ENCODE measurements at places on chromosomes 4 and X.
A peak's percentile ranks its signal among the peaks of the same experiment; 100 is the strongest.

DNA sequence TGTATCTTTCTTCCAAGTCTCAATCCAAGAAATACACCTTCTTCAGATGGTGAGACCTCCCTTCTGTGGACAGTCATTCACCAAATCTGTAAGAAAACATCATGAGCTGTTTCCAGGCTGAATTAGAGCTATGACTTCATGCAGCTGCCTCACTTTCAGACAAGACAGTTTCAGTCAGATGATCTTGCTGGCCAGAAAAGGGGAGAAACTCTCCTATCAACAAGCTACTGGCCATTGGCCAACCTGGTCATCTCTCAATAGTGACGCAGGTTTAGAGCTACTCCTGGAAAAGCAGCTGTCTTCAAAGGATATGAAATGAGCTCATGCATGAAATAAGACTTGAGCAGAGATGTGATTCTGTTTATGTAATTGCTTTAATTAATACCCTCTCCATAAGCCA, 69.6 kb upstream of the NDP start:
- DNase-seq, result no peak

DNA sequence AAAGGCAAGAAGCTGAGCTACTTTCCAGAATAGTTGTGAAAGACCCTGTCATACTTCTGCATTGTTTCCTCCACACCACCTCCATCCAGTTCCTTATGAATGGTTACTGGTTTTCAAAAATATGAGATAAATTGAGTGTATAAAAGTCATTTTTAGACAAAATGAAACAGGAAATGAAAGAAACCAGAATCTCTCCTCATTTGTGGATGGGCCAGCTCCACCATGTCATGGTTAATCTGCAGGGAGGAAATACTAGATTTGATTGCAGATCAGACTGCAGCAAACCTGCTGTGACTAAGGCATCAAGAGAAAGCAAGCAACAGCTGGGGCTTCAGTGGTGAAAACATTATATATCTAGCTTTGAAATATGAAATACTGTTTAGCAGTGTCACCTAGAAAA, 23.8 kb downstream of the F9 start:
- no peak for DNase-seq

DNA sequence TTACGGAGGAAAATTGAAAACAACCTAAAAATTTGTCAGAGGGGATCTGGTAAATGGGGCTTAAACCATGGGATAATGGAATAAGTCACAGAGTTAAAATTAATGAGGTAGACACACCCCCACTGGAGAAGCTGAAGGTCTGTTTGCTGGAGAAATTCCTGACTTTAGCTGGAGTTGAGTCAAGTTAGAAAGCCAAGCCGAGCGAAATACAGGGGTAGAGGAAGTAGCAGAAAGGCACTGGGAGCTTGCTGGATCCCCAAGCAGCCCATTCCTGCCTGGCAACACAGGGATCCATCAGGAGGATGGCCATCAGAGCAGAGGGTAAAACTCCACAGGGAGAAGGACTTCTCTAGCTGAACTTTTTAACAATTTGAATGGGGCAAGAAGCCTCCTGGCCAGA, 163.8 kb downstream of the ATRX start:
- DNase-seq, result no peak

- peak; percentile 21 for DNase-seq
Observed at GRCh38 chrX:74931214-74931613, 6.0 kb upstream of the NEXMIF start.

- DNase-seq, result no peak
Observed at GRCh38 chrX:34659575-34659974, 2.5 kb upstream of the TMEM47 start.

DNA sequence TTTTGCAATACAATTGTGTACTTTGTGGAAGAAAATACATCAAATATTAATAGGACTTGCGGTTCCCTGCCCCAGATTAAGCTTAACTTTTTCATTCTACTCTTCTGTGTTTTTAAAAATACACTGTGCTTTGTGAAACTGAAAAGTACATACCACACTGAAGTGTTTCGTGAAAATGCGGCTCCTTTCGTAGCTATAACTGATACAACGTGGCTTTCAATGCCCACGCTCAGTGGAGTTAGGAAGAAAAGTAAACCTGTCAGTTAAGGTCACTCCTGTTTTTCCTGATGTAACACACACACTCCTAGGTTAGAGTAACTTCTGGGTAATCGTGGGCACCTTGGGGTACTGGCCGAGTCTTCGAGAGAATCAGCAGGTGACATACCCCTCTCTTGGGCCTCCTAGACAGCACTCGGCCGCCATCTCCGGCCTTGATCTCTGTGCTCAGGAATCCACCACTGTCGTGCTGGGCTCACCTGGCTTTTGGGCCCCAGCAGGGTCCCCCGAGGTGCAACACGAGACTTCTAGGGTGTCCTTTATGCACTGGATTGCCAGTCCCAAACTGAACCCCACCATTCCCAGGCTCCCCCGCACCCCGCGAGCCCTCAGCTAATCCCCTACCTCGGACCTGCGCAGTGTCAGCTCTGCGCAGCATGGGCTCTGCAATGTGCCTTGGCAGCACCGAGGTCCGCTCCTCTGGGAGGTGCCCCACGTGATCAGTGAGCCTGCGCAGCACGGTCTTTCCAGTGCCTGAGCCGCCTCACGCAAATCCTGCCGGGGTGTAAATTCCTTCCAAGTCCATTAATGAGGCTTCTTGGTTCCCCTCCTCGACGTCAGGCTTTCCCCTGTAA, 162.6 kb upstream of the INTU start:
- no peak for DNase-seq

DNA sequence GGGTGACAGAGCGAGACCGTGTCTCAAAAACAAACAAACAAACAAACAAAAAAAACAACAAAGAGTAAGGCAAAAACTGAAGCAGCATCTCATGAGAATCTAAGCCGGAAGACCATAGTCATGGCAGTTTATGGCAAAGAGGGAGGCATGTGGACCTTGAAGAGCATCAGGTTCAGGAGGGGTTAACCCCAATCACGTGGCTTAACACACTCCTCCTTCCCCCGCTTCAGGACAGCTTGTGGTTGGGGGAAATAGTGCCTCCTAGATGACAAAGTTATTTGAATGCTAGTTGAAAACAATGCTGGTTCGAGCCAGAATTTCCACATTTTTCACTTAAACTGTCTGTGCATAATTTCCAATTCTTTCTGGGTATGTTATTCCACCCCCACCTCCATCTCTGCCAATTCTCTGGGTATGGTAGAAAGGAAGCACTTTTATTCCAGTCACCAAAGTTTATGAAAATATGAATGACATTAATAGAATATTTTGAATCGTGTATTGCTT, 11.7 kb upstream of the MAP7D3 start:
- DNase-seq, result no peak

- DNase-seq, result no peak
Observed at GRCh38 chrX:46643636-46644035, 70.1 kb downstream of the CHST7 start.

GRCh38 chrX:149491812-149492211, 13.3 kb downstream of the IDS start:
- no peak for DNase-seq

DNA sequence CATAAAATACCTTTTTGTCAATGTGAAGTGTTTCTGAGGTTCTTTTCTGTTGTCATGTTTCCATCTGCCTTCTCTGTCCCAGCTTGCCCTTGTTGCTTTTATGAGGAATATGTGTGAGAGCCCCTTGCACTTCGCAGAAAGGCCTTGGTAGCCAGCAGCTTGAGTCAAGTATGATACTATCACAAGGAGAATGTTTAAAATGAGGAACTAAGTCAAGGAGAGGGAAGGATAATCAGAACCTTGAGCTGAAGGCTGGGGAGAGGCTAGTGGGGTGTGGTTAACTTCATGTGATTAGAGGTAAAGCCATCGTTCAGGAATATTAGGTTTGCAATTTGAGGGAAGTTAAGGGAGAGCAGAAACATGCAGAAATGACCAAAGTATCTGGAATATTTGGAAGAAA, 12.7 kb downstream of the PGK1 start:
- DNase-seq, result no peak

- no peak for DNase-seq
Observed at GRCh38 chr4:53538756-53539155, 52.5 kb downstream of the LNX1 start.

GRCh38 chr4:8656185-8656517, 63.6 kb downstream of the CPZ start:
- DNase-seq, result no peak

GRCh38 chrX:18448416-18448815, 23.0 kb downstream of the CDKL5 start:
- no peak for DNase-seq

GRCh38 chrX:13471269-13471668, 98.1 kb upstream of the EGFL6 start:
- no peak for DNase-seq

DNA sequence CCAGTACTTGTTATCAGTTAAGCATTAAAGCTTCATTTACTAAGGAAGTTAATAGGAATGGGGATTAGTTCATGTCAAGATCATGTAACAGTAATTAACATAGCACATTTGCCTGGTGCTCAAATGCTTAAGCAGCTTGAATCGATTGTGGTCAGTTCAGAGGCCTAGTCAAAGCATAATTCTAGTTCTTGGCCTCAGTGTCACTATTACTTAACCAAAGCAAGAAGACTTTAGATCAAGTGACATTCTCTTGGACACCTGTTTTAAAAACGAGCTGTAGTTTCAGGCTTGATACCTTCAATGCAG, 115.2 kb upstream of the BMPR1B start:
- no peak for DNase-seq

- DNase-seq, result no peak
Observed at GRCh38 chr4:152831416-152831815, 51.7 kb downstream of the ARFIP1 start.

- DNase-seq, result no peak
Observed at GRCh38 chr4:81606801-81607501, 135.2 kb upstream of the RASGEF1B start.

GRCh38 chr4:153683763-153684181, 308 bp upstream of the TLR2 start:
- DNase-seq, result no peak

- DNase-seq, result no peak
Observed at GRCh38 chr4:101348367-101348827, 1.1 kb upstream of the PPP3CA start.

DNA sequence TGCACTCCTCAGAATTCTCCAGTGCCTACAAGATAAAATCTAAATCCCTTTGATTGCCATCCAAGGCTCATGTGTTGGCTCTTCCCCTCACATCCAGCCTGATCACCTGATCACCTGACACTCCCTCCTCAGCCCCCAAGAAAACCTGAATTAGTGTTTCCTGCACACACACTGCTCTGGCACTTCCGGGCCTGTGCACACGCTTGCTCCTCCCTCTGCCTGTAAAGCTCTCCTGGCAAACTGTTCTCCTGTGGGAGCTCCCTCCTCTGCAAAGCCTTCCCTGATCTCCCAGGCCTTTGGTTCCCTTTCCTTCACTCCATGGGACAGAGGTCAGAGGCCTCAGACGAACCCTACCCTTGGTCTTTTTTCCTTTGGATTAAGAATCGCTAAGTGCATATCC, 19.9 kb downstream of the PHKA2 start:
- DNase-seq, result no peak

DNA sequence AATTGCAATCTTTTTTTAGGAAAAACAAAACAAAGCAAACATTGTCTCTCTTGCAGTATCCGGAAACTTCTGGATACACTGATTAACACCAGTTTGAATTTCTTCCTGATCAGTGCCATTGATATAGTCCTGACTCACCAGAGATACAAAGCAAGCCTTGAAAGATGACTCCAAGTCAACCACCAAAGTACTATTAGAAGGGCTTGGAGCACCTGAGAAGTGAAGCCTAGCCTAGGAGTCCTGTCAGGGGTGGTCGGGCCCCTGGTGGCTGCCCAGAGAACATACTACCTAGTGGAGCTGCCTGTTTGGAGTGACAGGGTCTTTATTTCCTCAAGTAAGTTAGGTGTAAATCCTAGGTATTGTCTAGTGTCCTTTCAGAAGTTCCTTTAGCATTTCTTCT, 593.2 kb downstream of the ZNF674 start:
- no peak for DNase-seq

DNA sequence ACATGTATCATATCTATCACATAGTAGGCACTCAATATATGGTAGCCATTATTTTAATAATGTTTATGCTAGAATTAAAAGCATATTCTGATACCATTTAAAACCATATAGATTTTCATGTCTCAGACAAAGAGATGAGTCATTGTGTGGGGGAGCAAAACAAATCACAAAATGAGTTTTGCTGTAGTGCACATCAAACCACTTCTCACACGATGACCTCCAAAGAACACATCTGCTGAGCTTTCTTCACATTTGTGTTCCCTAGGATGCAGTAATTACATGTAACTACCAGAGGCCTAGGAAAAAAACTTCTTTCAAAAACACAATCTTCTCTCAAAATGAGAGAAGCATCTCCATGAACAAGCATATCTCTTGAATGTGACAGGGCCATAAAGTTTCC, 56.1 kb upstream of the BRS3 start:
- DNase-seq, result no peak

GRCh38 chr4:113162089-113162488, 112.6 kb downstream of the ANK2 start:
- DNase-seq, result no peak

DNA sequence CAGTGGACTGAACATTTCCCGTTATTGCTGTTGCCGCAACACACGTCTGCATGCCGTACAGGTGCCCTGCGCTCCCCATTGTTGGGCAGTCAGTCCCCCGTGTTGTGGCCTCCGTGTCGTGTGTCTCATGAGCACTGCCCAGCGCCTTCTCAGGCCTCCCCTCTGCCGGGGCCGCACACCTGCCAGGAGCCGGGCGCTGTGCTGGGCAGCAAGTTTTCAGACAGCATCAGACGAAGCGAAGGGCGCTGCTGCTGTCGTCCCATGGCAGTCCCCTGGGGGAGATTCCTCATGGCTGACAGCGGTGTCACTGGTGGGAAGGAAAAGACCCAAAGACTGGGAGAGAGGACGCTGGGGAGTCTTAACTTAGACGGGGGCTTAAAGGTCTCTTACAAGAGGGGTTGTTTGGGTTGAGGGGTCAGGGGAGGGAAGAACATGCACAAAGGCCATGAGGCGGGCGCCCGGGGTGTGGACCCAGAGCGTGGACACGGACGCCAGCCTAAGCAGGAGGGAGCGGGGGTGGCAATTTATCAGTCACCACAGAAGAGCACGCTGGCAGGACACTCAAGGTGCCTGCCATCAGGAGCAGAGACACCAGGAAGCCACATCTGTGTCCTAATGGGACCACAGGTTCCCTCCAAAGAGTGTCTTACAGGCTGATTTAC, 47.3 kb downstream of the RGS12 start:
- no peak for DNase-seq

DNA sequence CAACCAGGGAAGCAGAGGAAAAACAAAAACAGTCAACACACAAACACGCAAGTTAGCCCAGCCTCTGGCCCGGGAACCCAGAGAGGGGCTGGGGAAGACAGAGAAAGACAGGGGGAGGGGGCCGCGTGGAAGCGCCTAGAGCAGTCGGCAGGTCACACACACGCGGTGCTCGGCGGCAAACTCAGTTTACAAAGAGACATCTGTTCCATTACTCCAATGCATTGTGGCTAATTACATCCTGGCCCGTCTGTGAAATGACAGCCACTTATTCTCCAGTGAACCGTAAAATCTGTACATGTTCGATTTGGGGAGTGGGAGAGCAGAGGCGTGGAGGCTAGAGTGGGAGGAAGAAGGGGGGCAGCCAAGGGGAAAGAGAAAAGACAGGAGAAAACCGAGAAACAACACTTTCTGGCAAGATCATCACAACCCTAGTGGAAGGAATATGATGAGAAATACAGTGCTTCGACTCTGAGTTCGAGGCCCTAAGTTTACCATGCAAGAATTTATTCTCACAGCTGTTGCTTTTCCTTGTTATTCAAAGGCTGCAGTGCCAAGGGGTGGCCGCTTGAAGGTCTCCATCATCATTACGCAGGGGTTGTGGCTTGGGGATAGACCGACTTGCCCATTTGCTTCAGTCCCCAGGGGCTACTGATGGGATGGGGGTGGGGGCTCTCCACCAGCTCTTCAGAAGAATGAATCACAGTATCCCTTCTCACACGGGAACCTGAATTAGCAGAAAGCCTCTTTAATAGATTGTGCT, 167.7 kb downstream of the MGST2 start:
- no peak for DNase-seq
